ENCODE measurements at places on chromosomes 7 and 10.
A peak's percentile ranks its signal among the peaks of the same experiment; 100 is the strongest.

- no peak for DNase-seq
Observed at GRCh38 chr10:43173120-43173519, 34.9 kb downstream of the CSGALNACT2 start.

DNA sequence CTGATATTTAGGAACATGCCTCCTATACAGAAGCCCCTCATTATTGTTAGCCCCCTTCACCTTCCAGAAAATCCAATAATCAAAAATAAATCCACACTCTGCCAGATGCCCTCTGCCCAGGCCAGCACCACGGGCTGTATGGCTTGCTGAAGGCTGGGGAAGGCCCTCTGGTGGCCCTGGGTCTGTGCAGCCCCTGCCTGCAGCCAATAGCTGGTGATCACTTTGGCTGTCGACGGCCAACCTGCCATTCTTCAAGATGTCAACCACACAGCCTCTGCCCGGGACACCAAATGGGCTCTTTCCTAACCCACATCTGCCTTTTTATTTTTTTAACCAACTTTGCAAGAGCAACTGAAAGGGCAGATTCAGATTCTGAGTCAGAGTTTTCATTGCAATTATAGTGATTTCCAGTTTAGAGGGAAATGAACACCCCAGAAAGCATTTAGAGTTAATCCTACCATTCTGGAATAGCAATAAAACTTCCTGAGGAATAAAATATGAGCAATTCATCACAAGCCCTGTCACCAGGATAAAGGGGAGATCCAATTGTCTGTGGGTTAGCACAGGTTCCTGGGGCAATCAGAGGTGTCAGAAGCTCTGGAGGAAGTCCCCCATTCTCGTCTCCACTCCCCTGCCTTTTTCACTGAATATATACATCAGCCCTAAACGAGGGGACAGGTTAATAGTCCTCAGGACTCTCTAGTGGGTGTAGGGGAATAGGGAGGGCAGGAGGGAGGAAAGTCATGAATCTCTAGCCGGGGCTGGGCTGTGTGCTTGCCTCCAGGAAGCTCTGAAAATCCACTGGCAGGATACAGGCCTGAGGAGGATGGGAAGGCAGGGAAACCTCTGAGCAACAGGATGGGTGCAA is 211.3 kb downstream of the GRID1 start:
- no peak for DNase-seq

DNA sequence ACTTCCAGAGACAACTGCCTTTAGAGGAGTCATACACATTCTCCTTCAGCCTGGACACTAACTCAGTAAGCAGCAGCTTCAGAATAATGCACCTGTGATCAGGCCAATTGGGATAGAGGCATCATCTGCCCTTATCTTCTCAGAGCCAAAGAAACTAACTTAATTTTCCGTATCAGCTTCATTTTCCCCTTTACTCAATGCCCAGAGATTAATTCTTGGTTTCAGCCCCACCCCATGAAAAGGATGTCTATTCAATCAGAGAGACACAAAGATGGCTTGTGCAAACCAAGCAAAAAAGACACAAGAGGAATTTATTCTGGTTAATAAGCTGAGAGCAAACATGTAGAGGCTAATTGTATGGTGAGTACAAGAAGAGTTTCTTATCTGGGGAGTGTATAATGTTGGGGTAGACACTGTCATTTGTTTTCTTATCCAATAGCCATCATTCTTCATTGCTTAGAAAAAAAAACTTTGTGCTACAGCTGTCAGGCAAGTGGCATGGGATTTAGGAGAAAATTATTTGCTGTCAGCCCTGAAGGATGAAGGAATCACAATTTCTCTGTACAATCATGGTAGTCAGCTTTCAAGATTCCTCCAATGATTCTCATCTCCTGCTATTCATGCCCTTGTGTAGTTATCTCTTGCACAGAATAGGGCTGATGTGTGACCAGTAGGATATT is 38.7 kb upstream of the CCSER2 start:
- no peak for DNase-seq

DNA sequence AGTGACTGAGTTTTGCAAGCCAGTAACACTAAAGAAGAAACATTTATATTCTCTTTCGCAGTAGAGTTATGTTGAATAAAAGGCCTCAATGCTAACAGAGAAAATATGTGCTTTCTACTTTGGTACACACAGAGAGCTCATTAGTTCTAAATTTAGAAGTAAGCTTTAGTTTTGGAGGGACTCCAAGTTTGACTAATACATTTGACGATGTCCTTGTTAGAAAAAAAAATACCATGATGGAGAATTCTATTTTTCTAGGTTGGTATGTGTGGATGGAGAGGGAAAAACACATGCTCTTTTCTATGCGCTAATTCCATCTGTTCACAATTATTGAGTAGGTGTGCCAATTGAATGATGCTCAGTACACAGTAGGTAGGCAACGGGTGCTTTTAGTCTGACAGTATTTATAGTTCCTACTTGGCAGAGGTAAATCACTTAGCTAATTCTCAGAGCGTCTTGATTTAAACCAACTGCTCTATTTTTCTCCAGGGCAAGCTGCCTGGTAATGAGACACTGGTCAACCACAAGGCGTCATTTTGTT is 327.2 kb upstream of the AKR1E2 start:
- DNase-seq, result no peak

DNA sequence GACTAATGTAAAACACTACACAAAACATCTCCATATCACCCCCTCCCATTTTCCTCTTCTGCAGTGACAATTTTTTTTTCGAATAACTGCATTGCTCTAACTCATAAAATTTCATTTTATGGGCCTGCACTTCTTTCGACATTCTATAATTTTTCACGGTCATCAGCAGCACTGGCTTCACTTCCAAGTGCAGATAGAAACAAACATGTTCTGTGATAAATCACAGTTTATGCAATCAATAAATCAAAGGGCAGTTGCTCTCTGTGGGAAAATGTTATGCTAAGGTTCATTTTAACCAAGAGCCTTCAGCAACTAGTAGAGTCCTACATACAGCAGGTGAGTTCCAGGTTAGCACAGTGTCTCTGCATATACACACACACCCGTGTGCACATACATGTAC is 100.1 kb downstream of the GPAM start:
- no peak for DNase-seq

DNA sequence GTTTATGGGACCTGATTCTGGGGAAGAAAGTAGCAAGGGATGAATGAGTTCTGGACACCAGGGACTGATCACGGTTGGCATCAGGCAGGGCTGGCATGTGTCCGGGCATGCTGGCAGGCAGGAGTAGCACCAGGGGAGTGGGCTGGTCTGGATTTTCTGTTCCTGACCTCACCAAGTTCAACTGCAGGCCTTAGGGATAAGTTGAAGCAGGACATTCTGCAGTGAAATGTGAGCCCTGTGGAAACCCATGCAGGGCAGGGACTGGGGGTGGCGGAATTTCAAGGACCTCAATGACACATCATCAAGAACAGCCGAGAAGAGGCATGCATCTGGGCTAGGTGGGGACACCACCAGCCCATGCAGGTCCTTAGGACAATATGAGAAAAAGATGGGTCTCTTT is 80.2 kb upstream of the ADAM12 start:
- no peak for DNase-seq

- peak; percentile 49 for DNase-seq
Observed at GRCh38 chr7:123355576-123356190, 155.9 kb upstream of the SLC13A1 start.

GRCh38 chr10:128633864-128634540 is 507.8 kb upstream of the MKI67 start:
- no peak for DNase-seq

DNA sequence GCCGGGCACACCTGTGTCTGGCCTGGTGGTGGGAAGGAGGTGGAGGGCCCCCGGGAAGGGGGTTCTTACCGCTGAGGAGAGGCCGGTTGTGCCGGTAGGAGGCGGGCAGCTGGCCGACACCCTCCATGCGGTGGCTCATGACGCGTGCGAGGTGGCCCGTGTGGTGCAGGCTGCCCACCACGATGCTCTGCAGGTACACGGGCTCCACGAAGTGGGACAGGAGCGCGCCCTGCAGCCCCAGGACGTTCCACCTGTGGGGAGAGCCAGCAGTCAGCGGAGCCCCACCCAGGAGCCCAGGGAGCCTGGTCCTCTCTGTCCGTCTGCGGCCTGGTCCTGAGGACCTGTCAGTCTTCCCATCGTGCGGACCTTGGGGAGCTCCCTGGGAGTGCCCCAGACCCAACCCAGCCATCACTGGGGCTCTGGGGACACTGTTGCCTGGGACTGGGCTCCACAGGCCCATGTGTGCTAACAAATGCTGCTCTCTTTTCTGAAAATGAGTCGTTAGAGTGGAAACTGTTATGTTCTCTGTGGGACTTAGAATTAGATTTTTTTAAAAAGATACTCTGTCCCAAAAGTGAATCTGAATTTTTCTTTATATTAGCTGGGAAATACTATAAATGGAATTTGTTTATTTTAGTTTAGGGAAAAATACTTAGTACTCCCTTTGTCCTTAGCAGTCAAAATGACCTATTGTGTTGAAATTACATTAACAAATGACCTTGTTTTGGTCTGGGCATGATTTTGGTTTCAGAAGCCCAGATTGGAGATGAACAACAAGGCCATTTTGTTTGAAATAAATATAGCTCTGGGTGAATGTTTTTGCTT is 143.9 kb downstream of the WDR37 start:
- no peak for DNase-seq

DNA sequence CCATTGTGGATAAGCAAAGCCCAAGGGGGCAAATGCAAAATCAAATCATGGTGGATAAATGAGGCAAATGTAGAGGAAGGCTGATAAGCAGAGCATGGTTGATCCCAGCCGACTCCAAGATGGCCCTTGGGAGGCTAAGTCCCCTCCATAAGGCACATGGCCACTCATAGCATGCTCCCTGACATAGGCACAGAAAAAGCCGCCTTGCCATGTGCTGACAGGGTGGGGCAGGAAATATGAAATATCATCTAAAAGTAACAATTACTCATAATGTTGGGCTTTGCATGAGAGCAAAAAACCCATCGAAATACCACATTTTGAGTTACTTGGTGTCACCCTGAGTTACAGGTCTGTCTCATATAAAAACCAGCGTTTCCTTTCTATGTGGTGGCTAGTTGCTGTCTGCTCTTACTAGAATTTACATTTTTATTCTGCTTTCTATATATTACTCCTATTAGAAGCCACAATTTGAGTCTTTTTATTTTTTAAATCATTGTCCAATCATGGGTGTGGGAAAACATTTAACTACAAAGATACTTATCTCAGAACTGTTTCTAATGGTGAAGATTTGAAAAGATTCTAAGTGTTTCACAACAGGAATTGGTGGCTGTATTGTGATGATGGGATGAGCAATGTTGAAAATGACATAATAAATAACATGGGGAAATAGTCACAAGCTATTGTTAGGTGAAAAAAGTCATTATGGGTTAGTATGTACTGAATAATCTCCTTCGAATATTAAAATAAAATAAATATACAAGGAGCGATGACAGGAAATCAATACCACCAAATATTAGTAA is 102.7 kb downstream of the CUBN start:
- no peak for DNase-seq

- DNase-seq, result peak; percentile 20
Observed at GRCh38 chr10:31977440-31978155, 49.0 kb upstream of the ARHGAP12 start.

GRCh38 chr7:43303740-43304241 is 191.3 kb downstream of the HECW1 start:
- DNase-seq, result no peak

GRCh38 chr10:18793951-18794350 is 134.7 kb downstream of the ARL5B start:
- peak; percentile 50 for DNase-seq

- DNase-seq, result no peak
Observed at GRCh38 chr10:110069502-110069982, 61.8 kb downstream of the ADD3 start.

All from RCC 7860 (cell line).